ENCODE measurements at places on chromosomes 1 and 21.

GRCh38 chr1:92446546-92446945 lies 40.2 kb downstream of the GFI1 start:
- no peak for DNase-seq

DNA sequence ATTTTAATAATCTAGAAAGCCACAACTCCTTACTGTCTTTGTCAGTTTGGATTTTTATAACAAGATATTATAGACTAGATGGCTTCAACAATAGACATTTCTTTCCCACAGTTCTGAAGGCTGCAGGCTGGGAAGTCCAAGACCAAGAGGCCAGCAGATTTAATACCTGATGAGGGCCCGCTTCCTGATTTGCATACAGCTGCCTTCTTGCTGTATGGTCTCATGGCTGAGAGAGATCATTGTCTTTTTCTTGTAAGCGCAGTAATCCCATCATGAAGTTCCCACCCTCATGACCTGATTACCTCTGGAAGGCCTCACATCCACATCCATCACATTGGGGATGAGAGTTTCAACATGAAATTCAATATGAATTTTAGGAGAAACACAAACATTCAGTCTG lies 9.8 kb downstream of the RPS6KC1 start:
- DNase-seq: no peak

- no peak for DNase-seq
Measured at GRCh38 chr1:212675675-212676074, 24.0 kb downstream of the BATF3 start.

DNA sequence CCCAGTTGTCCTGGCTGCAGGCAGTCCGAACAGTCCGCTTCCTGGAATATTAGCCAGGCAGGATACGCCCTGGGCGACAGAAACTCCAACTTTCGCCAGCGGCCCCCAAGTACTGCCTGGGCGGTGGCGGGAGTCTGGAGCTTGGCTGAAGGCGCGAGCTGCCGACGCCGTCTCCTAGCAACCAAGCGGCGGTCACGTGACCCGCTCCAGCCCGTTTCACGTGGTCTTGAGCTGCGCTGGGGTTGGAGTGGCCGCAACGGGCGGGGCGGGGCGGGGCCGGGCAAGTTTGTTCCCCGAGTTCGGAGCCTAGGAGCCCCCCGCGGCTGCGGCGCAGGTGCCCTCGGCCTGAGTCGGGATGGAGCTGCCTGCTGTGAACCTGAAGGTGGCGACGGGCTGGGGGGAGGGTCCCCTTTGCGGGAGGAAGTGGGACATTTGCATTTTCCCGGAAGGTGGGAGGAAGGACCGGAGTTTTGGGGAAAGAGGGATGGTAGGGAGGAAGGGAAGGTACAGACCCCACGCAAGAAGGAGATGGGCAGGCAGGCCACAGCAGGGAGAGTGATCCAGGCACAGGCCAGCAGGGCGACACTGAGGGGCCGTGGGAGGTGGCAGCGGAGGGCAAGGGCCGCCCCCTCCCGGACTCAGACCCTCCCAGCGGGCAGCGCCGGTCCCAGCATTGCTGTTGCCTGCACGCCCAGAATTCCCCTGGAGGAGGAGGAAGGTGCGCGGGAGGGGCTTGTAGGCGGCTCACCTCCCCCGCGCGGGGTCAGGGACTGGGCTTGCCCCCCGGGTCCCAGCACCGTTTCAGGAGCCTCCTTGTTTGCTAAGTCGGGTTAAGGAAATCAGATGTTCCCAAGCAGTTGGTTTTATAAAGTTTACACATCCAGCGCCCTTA lies at the start of gene AGTRAP:
AGTRAP (plus strand) TSS at position 283 of the 892 bp plus-strand sequence; CDS start at position 356, 73 bp downstream.
- DNase-seq: peak; percentile 75

GRCh38 chr1:165253818-165254254 lies 102.7 kb downstream of the LMX1A start:
- DNase-seq: no peak

Data from activated CD8-positive, alpha-beta memory T cell treated with anti-CD3 and anti-CD28 coated beads for 4 hours (primary cell).